ENCODE measurements at places on chromosomes 13 and 19.

DNA sequence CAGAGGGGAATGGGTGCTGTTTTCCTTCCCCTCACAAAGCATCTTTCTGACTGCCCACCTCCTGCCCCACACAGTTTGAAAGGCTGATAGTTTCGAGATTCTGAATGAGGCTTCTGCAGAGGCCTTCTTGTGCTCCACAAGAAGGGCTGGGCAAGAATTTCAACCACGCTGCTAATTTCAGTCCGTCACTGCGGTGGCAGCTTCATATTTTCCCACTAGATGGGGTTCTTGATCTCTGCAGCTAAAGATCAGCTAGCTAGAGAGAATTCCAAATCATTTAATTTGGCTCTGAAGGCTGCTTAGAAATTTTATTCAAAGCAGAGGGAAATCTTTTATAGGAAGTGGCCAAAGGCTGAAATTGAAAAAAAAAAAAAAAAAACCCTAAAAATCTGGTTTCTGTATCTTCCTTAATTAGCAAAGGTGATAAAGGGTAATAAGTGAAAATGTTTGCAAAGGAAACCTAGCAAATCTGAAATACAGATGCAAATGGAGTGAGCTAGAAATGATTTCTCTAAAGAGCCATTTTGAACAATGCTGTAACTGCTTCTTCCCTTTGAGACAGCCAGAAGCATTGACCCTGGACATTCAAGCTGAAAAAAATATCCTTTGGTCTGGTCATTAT, 38.0 kb upstream of the C13orf42 start:
- no peak for DNase-seq

- DNase-seq: no peak
Observed at GRCh38 chr19:38679839-38680238, 32.4 kb downstream of the ACTN4 start.

GRCh38 chr19:30341611-30342201, 30.5 kb upstream of the ZNF536 start:
- no peak for DNase-seq

- no peak for DNase-seq
Observed at GRCh38 chr19:44142059-44142433, 692 bp downstream of the ZNF234 start.
